Activated naive CD4-positive, alpha-beta T cell (primary cell): ENCODE measurements at places on chromosomes 5 and 9.

DNA sequence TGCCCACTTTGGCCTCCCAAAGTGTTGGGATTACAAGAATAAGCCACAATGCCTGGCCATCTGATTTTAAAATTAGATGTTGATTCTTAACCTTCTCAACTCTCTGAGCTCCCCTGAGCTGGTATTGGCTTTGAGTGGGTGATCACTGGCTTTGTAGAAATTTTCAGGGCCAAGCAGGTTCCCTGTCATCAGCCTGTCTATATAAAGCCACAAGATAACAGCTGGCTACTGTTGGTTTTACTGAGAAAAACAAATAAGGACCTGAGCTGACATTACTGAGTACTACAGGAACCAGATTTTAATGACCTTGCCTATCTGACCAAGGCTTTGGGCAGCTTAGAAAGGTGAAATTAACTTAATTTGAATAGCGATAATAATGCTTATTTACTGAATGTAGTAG is 153.6 kb downstream of the MSX2 start:
- no peak for DNase-seq

- no peak for DNase-seq
Measured at GRCh38 chr5:39547553-39548154, 122.9 kb upstream of the DAB2 start.

- no peak for DNase-seq
Measured at GRCh38 chr5:109844695-109845094, 155.0 kb downstream of the MAN2A1 start.

GRCh38 chr5:142815469-142815868 is 45.3 kb downstream of the ARHGAP26 start:
- no peak for DNase-seq

DNA sequence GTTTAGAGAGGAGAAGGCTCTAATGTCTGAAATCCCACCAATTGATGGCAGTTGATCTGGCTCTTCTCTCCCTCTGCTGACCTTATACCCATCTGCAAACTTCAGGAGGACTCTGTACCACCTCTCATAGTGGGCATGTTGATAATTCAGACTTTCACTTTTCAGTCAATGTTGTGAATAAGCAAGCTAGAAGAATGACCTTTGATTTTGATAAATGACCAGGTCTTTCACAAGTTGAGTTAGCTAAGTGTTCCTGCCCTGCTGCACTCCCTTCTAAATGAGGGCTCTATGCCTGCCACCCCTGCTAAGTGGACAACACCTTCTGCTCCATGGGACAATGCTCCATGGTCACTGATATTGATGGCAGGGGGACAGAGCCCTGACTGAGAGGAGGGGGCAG is 74.7 kb downstream of the SPRY4 start:
- no peak for DNase-seq

DNA sequence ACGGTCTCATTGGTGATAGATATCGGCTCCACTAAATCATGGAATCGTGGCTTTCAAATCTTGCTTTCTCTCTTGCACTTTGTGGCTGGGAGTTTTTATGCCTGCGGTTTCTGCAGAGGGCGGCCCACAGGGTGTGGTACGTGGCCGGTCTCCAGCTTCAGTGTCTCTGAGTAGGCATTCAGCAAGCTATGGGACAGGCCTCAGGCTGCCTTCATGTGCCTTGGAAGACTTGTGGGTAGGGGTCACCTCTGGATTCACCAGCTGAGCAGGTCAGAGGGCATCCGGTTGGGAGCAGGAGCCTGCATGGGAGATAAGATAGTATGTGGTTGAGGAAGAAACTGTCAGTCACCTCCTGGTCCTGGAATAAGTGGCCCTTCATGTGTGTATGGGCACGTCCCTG is 47.7 kb downstream of the AMBP start:
- DNase-seq = no peak

- no peak for DNase-seq
Measured at GRCh38 chr9:34403554-34404380, 27.1 kb upstream of the MYORG start.

- DNase-seq = no peak
Measured at GRCh38 chr9:132672413-132672690, 2.1 kb downstream of the GTF3C4 start.

DNA sequence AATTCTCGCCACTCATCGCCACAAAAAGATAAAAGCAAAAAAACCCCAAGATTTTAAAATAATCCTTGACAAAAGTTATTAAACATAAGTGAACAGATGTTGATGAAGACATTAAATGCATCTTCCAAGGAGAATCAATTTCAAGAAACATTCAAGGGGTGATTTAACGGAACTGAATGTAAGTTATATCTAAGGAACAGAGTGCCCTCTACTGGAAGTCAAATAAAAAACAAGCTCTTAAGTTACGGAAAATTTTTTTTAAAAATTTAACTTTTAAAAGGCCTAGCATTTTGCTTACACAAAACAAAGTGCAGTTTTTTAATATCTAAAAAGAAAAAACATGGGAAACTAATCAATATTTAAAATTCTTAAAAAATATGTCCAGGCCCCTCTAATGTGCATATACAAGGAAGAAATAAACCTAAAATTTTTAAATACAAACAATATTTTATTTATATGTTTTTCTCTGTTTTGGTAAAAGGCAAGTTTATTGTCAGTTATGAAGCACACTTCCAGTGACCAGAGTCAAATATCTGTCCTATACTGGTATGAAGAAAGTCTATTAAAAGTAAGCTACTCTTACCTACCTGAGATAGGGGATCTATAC is 28.0 kb downstream of the TEX10 start:
- DNase-seq = no peak

- DNase-seq = no peak
Measured at GRCh38 chr9:33414268-33414667, 11.9 kb upstream of the AQP7 start.

- DNase-seq = no peak
Measured at GRCh38 chr5:20300110-20300509, 312.1 kb upstream of the CDH18 start.

GRCh38 chr5:74624931-74625505 is 15.5 kb downstream of the ENC1 start:
- DNase-seq = no peak

GRCh38 chr5:95634081-95634480 is 12.5 kb upstream of the RFESD start:
- DNase-seq = no peak

GRCh38 chr9:77021922-77022782 is 2.7 kb downstream of the FOXB2 start:
- no peak for DNase-seq

- DNase-seq = no peak
Measured at GRCh38 chr5:169374761-169375160, 73.8 kb upstream of the SLIT3 start.

GRCh38 chr9:87810679-87811178 is 71.9 kb upstream of the SPATA31E1 start:
- no peak for DNase-seq
